ENCODE measurements at places on chromosomes 13 and 19.

DNA sequence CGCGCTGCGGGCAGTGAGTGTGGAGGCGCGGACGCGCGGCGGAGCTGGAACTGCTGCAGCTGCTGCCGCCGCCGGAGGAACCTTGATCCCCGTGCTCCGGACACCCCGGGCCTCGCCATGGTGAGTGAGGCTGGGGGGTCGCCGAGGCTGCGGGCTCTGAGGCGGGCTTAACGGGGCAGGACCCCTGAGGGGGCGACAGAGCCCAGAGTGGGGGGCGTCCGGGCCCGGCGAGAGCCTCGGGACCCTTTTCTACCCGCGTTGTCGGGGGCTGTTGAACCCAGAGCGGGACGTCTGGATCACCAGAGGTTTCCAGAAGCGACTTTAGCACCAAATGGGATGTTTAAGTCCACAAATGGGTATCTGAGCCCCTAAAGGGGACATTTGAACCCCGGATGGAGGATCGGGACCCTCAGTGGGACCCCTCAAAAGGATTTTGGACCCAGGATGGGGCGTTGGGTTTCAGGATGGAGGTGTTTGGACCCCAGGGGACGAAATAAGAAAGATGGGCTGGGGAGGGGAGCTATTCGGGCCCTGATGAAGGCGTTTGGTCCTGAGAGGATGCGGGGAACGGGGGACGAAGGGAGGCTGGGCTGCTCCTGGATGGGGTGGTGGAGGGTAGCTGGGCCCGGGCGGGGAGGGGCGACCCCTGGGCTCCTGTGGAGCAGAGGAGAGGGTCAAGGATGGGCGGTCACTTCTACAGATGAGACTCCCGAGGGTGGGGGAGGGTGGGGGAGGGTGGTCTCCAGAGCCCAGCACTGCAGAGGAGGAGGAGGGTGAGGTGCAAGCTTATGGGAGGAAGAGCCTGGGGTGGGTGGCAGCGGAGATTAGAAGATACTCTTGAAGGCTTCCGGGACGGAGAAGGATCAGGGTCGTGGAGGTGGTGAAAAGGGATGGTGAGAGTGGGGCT lies at the start of gene CALM3:
Gene CALM3, plus strand, starts transcription at position 13 of the 907 bp plus-strand sequence. Its CDS starts 105 bp downstream, at position 118.
- DNase-seq: no peak

DNA sequence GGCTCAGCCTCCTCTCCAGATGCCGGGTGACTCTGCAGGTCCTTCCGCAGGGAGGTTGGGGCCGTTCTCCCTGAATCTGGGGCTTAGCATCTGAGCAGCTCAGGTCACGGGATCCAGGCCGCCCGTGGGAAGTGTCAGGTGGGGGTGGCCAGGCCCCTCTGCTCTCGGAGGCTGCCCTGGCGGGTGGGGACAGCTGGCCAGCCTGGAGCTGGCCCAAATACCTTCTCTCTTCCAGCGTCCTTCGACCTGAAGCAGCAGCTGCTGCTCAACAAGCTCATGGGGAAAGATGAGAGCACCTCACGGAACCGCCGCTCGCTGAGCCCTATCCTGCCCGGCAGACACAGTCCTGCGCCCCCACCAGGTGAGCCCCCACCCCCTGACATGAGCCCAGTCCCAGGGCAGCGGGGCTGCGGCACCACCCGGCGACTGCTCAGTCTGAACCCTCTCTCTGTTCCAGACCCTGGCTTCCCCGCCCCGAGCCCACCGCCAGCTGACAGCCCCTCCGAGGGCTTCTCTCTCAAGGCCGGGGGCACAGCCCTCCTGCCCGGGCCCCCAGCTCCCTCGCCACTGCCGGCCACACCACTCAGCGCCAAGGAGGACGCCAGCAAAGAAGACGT lies 19.1 kb downstream of the PEX11G start:
- DNase-seq: no peak

DNA sequence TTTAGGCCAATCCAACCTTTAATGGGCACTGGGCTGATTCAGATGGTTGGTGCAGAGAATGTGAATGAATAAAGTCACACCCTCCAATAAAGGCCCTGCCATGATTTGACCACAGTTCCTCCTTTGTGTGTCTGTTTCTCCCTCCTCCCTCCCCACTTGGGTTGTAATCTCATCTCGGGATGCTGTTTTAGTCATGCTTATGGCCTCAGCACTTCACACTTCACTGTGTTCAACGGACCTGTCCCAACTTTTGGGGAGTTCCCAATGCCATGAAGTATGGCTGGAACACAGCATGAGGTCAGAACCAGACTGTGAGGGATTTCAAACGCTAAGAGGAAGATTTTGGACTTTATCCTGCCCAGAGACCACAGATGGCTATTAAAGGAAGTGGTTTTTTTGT lies 5.6 kb upstream of the RAB8A start:
- DNase-seq: peak; percentile 66

DNA sequence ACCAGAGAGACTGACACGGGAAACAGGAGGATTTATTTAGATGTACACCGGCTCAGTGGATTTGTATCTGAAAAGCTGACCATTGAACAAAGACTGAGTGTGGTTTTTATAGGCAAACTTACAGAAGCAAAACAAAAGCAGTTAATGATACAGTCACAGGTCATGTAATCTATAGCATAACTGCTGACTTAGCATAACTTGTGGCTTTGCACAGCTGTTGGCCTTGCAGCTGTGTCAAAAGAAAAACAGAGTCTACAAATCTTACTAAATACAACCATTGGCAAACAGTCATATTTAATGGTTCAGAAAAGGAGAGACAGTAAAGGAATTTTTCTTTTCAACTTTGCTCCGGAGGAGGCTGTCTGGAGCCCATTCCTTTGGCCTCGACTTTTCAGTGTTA lies 2.3 kb upstream of the ILF3 start:
- no peak for DNase-seq

- peak; percentile 50 for DNase-seq
Measured at GRCh38 chr13:106919638-106920037, 351.7 kb upstream of the ARGLU1 start.

DNA sequence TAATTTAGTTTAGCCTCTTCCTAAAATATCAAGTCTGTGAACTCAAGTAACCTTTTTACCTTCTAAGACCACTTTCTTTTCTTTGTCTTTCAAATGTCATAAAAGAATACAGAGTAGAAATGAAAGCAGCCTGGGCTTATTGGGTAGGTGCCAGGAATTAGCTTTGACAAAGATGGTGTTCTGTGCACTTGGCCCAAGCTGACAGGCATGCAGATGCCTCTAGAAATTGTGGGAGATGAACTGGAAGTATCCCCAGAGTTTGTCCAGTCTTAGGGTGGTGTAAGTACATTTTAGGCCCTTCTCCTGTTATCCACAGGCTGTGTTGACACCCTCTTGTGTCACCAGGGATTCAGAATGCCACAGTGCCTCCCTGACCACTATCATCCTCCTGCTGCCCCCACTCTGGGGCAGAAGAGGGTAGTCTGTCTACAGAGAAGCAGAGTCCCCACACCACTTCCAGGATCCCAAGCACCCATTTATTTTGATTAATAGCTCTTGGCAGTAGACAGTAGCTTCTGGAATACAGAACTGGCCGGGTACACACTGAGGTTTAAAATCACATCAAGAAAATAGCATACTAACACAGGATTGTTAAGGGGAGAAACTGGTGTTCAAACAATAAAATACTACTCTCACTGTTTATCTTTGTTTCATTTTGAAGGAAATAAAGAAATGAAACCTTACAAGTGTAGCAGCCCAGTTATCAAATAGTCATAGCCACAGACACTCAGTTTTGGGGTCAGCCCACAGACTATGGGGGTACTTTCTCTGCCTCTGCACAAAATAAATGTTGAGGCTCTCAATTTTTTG lies 343.2 kb downstream of the KCNRG start:
- no peak for DNase-seq

DNA sequence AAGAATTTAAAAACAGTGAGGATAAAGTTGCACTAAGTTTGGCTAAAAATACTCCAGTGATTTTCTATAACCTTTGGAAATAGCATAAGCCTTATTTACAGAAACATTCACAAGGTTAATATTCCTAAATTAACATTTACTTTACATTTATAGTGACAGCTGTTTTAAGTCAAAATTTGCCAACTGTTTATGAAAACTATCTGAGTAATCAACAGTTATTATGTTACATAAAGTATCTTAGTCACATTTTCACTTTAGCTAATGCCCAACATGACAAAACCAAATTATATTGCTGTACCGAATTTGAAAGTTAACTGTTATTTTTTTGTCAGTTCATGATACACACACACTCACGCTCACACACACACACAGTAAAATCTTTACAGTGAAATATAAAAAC lies 1.2 kb downstream of the TNFRSF19 start:
- DNase-seq: no peak

DNA sequence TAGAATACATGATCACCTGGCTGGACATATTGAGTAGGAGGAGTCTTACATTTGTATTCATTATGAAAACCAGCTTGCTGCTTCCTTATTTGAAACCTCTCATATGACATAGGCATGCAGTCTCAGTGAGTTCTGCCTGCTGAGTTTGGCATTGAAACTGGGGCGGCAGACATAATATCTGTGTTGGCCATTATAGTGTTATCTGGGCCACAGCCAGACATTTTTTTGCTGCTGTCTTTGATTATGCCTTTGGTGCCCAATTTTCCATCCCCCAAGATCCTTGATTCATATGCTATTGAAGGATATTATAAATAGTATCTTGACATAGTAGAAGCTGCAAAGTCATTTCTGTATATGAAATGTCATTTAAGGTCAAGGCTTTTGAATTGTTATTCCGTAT lies 15.8 kb downstream of the FREM2 start:
- no peak for DNase-seq

DNA sequence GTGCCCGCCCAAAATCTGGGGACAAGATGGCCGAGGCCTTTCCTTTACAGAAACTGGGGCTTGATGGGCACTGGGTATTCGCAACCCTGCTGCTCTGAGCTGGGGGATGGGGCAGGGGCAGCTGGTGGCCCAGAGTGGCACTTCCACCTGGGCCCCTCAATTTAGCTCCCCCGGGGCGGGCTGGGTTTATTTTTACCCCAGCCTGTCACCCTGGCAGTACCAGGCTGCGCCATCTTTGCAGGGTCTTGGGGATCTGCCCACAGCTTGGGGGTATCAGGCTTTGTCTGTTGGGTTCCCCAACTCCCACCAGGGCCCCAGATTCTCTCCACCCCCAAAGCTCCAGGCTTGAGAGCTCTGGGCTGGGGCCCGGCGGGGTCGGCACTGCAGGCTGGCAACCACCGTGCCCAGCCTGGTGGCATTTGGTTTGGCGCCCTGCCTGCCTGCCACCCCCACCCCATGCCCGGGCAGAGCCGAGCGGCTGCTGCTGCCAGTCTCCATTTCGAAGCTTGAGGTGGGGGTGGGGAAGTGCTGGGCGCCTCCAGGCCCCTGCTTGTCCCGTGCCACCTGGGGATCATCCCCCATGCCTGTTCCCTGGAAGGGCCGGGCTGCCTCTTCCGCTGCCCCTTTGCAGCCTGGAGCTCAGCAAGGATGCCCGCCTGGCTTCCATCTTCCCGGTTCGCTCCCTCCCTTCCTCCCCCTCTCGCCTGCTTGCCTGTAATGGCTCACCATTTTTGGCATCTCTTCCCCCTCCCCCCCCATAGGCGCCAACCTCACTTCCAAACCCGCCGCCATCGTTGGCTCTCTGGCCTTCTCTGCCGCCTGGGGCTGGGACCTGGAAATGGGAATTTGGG lies 11.4 kb downstream of the NFIX start:
- no peak for DNase-seq

DNA sequence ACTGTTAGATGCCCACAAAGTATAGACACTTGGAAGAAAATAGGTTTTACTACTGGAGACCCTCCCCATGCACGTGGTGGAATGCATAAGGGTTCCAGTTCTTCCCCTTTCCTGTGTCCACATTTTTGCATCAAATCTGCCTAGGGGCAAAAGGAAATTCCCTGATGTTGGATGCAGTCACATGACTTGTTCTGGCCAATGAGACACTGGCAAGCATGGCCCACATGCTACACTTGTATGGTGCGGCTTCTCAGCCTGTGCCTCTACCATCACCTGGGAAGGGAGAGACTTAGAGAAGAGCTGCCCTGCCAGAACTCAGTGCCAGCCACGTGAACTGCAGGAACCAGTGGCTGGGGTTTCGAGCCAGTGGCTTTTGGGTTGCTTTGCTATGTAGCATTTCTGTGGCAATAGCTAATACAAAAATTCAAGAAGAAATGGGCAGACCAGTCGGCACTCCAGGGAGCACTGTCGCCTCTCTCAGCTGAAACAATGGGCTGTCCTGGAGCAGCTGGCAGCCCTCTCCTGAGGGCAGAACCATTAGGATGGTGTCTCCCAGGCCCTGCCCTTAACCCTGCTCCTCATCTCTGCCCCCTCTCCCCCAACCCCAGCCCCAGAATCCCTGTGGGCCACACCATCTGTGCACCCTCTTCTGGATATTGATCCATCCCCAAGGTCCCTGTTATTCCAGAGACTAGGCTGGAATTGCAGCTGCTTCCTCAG lies 634.0 kb downstream of the UQCRFS1 start:
- no peak for DNase-seq

- DNase-seq: no peak
Measured at GRCh38 chr19:35779033-35779432, 3.7 kb downstream of the ARHGAP33 start.

GRCh38 chr13:72295153-72295552 lies 428.1 kb upstream of the DACH1 start:
- peak; percentile 69 for DNase-seq

GRCh38 chr13:49776871-49777270 lies 15.6 kb downstream of the KPNA3 start:
- no peak for DNase-seq

DNA sequence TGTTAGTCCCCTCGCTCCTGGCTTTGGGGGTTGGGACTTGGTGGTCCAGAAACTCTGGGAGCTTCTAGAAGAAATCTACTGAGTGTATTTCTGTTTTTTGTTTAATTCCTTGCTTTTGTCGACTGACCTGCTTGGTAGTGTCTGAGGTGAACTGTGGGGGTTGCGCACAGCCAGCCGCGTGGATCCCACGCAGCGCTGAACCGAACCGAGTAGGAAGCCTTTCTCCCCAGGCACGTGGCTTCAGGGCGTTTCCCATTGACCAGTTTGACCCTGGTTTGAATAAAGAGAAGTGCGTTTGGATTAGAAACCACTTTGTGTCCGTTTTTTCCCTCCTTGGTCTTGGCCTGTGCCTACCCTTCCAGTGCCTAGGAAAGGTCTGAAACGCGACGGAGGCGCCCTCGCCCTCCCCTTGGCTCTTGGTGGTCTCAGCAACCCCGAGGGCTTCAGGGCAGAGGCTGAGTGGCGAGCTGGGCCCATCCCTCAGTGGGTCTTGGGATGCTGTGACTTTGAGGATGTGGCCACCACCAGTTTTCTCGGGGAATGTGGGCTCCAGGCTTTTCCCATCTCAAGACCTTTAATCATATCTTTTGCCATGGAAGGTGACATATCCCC lies 2.7 kb upstream of the RPS15 start:
- DNase-seq: no peak

GRCh38 chr13:39419876-39420275 lies 183.1 kb downstream of the LHFPL6 start:
- no peak for DNase-seq

GRCh38 chr19:46296722-46297461 lies at the start of gene HIF3A:
TSS of gene HIF3A (plus strand) at chr19:46297042. CDS start at chr19:46297077, 35 bp downstream.
- DNase-seq: peak; percentile 12

DNA sequence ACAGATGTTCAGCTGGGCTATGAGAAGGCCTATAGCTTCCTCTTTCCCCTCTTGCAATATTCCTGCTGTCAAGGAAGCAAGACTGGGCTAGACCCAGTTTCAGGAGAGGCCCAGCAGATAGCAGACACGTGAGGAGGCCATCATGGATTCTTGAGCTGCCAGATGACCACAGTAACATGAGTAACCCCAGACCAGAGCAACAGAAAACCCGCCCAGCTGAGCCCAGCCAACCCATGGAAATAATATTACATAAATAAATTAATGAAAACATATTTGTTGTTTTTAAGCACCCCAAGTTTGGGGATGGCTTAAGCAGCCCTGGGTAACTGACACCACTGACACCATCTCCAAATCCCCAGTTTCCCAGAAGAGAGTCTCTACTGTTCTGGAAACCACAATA lies 50.2 kb upstream of the PDCD5 start:
- DNase-seq: no peak

All from renal cortical epithelial cell (primary cell).